ENCODE measurements at places on chromosomes 3 and 15.
A peak's percentile ranks its signal among the peaks of the same experiment; 100 is the strongest.

DNA sequence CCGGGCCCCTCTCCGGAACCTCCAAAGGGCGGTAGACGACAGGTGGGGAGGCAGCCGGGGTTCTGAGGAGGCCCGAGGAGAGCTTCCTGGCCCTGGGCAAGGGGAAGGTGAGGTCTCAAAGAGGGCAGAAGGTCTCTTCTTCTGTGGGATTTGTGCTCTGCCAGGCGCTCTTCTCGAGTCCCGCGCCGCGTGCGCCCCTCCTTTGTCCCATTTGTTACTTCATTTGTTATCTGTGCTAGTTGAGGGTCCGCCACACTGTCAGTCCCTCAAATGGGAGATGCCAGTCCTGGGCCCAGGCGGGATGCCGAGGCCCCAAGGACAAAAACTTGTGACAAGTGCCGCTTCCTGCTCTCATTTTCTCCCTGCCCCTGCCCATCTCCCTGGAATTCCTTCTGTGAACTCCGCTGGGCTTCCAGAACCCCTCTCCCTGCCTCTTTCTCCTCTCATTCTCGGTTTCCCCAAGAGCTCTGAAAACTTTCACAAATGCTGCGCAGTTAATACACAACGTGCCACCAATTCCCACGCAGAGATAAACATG is 1.5 kb downstream of the ST8SIA2 start:
- H3K27ac ChIP-seq, result no peak overlapping the region
- no peaks in the 10 kb centered on the region for H3K4me1 ChIP-seq
- H3K27me3 ChIP-seq, result peaks cover 20% of the 10 kb centered on the region
- H3K4me3 ChIP-seq, result peak overlapping the region; percentile 58

GRCh38 chr3:167380004-167380689 is at the start of gene ZBBX:
ZBBX (minus strand) TSS chr3:167380297; CDS start chr3:167372901, 7,396 bp downstream.
- no peak within 1 kb of the TSS for H3K27ac ChIP-seq
- no peaks in the 10 kb centered on the region for H3K4me1 ChIP-seq
- H3K27me3 ChIP-seq, result no peaks in the 10 kb centered on the region
- DNase-seq, result peak; percentile 93
- peak within 1 kb of the TSS; percentile 52 for H3K4me3 ChIP-seq

- no peak overlapping the region for H3K4me3 ChIP-seq
- no peak overlapping the region for H3K27ac ChIP-seq
- no peaks in the 10 kb centered on the region for H3K36me3 ChIP-seq
These were observed 163.8 kb upstream of the MBNL1 start for GRCh38 chr3:152104847-152105415.

DNA sequence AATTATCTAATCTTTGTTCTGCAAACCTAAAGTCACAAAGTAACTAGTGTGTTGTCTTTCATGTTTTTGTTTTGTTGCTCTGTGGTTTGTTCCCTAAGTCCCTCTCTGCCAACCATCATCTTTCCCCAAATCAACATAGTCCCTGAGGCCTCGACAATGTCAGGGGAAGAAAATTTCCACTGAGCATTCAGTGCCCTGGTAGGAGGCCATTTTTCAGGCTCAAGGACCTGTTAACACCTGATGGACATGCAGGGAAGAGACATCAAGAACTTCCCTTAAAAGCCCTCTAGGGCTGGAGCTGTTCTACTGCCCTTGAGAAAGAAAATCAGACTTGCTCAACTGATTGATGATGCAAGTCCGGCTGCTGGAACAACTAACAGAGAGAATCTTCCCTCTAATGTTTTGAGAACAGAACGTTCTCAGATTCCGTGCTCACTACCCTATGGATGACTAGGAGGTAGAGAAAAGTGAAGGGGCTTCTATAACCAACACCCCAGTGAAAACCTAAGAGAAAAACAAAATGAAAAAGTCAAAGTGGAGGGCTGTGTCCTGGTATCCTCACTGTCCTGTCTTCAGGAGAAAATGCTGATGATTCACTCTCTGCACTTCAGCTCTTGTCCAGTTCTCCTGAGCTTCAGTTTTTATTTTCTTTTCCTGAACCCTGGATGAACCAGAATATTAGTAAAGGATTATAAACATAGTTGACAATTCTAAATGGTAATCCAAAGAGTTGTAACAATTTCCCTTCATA is 373.1 kb downstream of the FOXP1 start:
- no peak overlapping the region for H3K27ac ChIP-seq
- no peaks in the 10 kb centered on the region for H3K4me1 ChIP-seq
- DNase-seq, result no peak
- H3K36me3 ChIP-seq, result no peaks in the 10 kb centered on the region

- no peaks in the 10 kb centered on the region for H3K36me3 ChIP-seq
- no peak for DNase-seq
- no peaks in the 10 kb centered on the region for H3K4me1 ChIP-seq
- H3K27ac ChIP-seq, result no peak overlapping the region
- H3K4me3 ChIP-seq, result no peak overlapping the region
These were observed 112.2 kb downstream of the RARB start for GRCh38 chr3:25540273-25540672.

GRCh38 chr3:149615731-149616221 is 42.0 kb downstream of the WWTR1 start:
- no peak overlapping the region for H3K4me3 ChIP-seq
- H3K36me3 ChIP-seq, result no peaks in the 10 kb centered on the region
- no peak for DNase-seq
- no peaks in the 10 kb centered on the region for H3K27me3 ChIP-seq
- no peak overlapping the region for H3K27ac ChIP-seq

- H3K4me3 ChIP-seq, result no peak overlapping the region
- H3K27me3 ChIP-seq, result no peaks in the 10 kb centered on the region
- no peaks in the 10 kb centered on the region for H3K4me1 ChIP-seq
- no peaks in the 10 kb centered on the region for H3K36me3 ChIP-seq
- no peak overlapping the region for H3K27ac ChIP-seq
These were observed 61.8 kb upstream of the CHRNB4 start for GRCh38 chr15:78702609-78703333.

DNA sequence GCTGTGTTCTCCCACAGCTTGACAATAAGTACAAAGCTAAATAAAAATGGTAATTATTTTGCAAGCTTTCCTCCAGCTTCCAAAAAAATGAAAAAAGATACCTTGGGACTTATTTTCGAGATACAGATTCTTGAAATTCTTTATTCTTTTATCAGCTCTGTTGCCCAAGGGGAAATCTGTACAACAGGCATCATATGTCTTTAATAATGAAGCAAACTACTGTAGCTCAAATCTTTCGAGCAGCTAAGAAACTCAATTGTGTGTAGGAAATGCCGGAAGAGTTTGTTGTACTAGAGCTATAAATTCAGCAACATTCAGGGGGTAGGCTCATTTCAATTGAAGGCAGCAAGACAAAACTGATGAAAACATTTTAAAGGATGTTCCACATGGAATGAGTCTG is 297.7 kb downstream of the GBE1 start:
- H3K4me3 ChIP-seq, result no peak overlapping the region
- no peaks in the 10 kb centered on the region for H3K4me1 ChIP-seq
- no peak overlapping the region for H3K27ac ChIP-seq

- no peak overlapping the region for H3K27ac ChIP-seq
- H3K36me3 ChIP-seq, result no peaks in the 10 kb centered on the region
- no peaks in the 10 kb centered on the region for H3K27me3 ChIP-seq
These were observed 14.9 kb downstream of the SH3GL3 start for GRCh38 chr15:83462026-83462425.

- peaks cover 4% of the 10 kb centered on the region for H3K4me1 ChIP-seq
- no peak for DNase-seq
- no peaks in the 10 kb centered on the region for H3K36me3 ChIP-seq
These were observed 8.0 kb downstream of the TMIE start for GRCh38 chr3:46709157-46709654.

GRCh38 chr15:44075535-44075934 is 119.5 kb downstream of the FRMD5 start:
- no peaks in the 10 kb centered on the region for H3K27me3 ChIP-seq
- no peaks in the 10 kb centered on the region for H3K36me3 ChIP-seq
- no peak overlapping the region for H3K27ac ChIP-seq
- no peak overlapping the region for H3K4me3 ChIP-seq

DNA sequence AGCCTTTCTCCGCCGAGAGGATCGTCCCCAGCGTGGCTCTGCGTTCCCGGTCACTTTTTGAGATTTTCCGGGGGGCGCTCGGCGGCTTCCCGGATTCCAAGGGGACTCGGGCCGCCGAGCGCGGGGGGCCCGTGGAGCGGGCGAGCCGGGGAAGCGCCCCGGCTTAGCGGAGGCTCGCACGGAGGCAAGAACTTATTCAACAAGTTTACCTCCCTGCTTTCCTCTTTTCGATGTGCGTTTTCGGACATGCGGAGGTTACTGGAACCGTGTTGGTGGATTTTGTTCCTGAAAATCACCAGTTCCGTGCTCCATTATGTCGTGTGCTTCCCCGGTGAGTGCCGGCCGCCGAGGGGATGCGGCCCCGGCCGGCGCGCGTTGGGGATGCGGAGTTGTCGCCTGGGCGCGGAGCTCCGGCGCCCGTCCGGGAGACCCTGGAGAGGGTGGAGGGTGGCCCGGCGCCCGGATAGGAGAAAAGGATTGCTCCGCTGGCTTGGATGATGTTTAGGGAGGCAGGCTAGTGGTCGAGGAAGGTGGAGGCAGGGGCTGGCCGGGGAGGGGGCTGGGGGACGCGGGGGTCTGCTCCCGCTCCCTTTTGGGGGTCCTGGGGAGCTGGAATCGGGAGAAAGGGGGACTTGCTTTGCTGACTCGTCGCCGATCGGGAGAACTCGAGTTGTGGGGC is 810 bp downstream of the PTPRG start:
- H3K36me3 ChIP-seq, result no peaks in the 10 kb centered on the region
- H3K4me1 ChIP-seq, result peaks cover 4% of the 10 kb centered on the region
- H3K27ac ChIP-seq, result no peak overlapping the region
- no peaks in the 10 kb centered on the region for H3K27me3 ChIP-seq

- no peak for DNase-seq
- no peaks in the 10 kb centered on the region for H3K36me3 ChIP-seq
- H3K4me3 ChIP-seq, result no peak overlapping the region
- H3K27me3 ChIP-seq, result no peaks in the 10 kb centered on the region
- no peak overlapping the region for H3K27ac ChIP-seq
These were observed 28.6 kb upstream of the UTS2B start for GRCh38 chr3:191358929-191359328.

GRCh38 chr3:33718595-33718907 is 497 bp upstream of the CLASP2 start:
- H3K27ac ChIP-seq, result no peak overlapping the region
- H3K36me3 ChIP-seq, result no peaks in the 10 kb centered on the region
- no peak for DNase-seq
- no peaks in the 10 kb centered on the region for H3K27me3 ChIP-seq

GRCh38 chr3:51311055-51311454 is 74.0 kb upstream of the MANF start:
- H3K27ac ChIP-seq, result no peak overlapping the region
- no peaks in the 10 kb centered on the region for H3K36me3 ChIP-seq
- no peak for DNase-seq
- H3K27me3 ChIP-seq, result no peaks in the 10 kb centered on the region
- H3K4me3 ChIP-seq, result no peak overlapping the region
- no peaks in the 10 kb centered on the region for H3K4me1 ChIP-seq

DNA sequence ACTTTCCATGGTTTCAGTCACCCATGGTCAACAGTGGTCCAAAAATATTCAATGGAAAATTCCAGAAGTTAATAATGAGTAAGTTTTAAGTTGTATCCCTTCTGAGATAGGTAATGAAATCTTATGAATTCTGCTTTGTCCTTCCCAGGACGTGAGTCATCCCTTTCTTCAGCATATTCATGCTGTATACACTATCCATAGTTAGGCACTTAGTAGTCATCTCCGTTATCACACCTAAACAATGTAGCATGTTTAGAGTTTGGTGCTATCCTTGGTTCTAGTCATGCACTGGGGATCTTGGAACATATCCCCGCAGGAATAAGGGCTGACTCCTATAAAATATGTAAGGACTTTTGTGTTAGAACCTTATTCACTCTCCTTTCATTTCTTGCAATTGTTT is 153.2 kb downstream of the UNC13C start:
- no peak overlapping the region for H3K27ac ChIP-seq
- H3K36me3 ChIP-seq, result no peaks in the 10 kb centered on the region
- H3K4me1 ChIP-seq, result no peaks in the 10 kb centered on the region
- DNase-seq, result no peak
- no peaks in the 10 kb centered on the region for H3K27me3 ChIP-seq

DNA sequence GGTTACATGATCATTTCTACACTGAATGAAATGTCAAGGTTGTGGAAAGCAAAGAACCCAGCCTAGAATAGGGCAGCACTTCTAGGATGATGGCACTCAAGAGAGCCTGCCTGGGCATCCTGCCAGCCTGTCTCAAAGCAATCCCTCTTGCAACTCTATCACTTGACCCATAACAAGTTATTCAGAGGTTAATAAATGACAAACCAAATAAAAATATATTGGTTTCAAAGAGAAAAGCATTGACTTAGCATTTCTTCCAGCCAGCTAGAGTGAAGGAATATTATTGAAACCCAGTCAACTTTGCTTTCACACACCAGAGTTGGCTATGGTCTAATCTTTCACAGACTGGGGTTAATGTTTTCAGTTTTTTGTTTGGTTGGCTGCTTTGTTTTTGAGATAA is 214.6 kb upstream of the UBE2E2 start:
- no peaks in the 10 kb centered on the region for H3K27me3 ChIP-seq
- no peaks in the 10 kb centered on the region for H3K36me3 ChIP-seq
- H3K4me1 ChIP-seq, result no peaks in the 10 kb centered on the region
- H3K4me3 ChIP-seq, result no peak overlapping the region
- DNase-seq, result no peak
- H3K27ac ChIP-seq, result no peak overlapping the region

GRCh38 chr3:194596906-194597305 is 36.3 kb downstream of the TMEM44 start:
- no peak overlapping the region for H3K4me3 ChIP-seq
- no peaks in the 10 kb centered on the region for H3K36me3 ChIP-seq
- H3K27me3 ChIP-seq, result no peaks in the 10 kb centered on the region
- no peak for DNase-seq
- H3K27ac ChIP-seq, result no peak overlapping the region

- no peak for DNase-seq
- no peaks in the 10 kb centered on the region for H3K36me3 ChIP-seq
- H3K4me3 ChIP-seq, result no peak overlapping the region
- no peak overlapping the region for H3K27ac ChIP-seq
- no peaks in the 10 kb centered on the region for H3K4me1 ChIP-seq
- no peaks in the 10 kb centered on the region for H3K27me3 ChIP-seq
These were observed 727.8 kb downstream of the GBE1 start for GRCh38 chr3:81033684-81034083.

DNA sequence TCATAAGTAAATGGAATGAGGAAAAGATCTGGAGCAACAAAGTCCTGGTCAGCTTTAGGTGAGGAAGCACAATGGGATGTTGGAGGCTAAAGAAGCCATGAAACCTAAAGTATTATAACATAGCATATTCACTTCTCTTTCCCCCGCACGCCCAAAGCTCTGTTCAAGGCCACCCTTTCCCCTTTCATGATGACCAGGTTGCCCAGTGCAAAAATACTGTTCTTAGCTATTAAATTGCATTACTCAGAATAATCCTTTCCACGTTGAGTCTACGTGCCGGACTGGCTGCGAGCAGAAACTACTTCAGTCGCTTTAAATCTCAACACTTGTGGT is 589 bp upstream of the MAPKBP1 start:
- H3K27ac ChIP-seq, result no peak overlapping the region
- no peaks in the 10 kb centered on the region for H3K4me1 ChIP-seq
- peak overlapping the region; percentile 37 for H3K4me3 ChIP-seq
- H3K36me3 ChIP-seq, result no peaks in the 10 kb centered on the region

Data from iPS DF 6.9 (cell line).